NCI-H1092 treated with DMSO at 0.1 percent for 48 hours (cell line): ENCODE measurements at places on chromosomes 11 and 22.
A peak's percentile ranks its signal among the peaks of the same experiment; 100 is the strongest.

DNA sequence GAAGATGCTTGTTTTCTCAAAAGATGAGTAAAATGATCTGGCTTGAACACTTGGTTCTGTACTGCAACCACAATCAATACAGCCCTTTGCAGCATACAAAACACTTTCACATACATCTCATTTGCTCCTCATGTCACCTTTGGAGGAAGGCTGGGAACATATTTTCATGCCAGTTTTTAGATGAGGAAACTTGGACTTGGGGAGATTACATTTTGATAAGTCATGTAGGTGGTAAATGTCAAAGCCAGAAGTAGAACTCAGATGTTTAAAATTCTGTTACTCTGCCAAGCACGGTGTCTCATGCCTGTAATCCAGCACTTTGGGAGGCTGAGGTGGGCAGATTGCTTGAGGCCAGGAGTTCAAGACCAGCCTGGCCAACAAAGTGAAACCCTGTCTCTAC is 121.8 kb downstream of the MICAL2 start:
- no peak for DNase-seq

- no peak for DNase-seq
Observed at GRCh38 chr22:49331878-49332277, 495.8 kb downstream of the BRD1 start.

DNA sequence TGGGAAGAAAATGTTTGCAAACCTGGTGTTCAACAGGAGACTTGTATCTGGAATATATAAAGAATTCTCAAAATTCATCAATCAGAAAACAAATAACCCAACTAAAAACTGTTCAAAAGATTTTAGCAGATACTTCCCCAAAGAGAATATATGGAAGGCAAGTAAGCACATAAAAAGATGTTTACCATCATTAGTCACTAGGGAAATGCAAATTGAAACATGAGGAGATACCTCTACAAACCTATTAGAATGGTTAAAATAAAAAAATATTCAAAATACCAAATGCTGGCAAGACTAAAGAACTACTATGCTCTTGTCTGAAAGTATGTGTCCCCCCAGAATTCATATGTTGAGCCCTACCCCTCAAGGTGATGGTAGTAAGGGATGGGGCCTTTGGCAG is 8.6 kb downstream of the EXPH5 start:
- no peak for DNase-seq

GRCh38 chr11:46736146-46736545 is 17.1 kb downstream of the F2 start:
- DNase-seq, result no peak

DNA sequence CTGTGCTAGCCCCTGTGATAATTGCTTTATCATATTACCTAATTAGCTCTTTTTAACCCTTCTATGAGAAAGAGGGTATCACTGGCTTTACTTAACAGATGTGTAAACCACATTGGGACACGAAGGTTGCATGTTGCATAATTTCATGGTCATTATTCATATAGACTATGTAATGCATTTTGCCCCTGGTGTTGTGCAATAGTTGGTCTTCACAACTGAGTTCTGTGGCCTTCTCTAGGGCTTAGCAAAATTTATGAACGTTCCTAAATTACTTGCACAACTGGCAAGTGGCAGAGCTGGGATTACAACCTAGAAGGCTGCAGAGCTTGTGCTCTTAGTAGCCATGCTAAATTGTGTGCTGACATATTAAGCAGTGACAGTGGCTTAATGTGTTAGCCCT is 34.6 kb upstream of the PDGFD start:
- DNase-seq, result no peak

GRCh38 chr11:64843686-64844329 is 645 bp downstream of the CDC42BPG start:
- no peak for DNase-seq

DNA sequence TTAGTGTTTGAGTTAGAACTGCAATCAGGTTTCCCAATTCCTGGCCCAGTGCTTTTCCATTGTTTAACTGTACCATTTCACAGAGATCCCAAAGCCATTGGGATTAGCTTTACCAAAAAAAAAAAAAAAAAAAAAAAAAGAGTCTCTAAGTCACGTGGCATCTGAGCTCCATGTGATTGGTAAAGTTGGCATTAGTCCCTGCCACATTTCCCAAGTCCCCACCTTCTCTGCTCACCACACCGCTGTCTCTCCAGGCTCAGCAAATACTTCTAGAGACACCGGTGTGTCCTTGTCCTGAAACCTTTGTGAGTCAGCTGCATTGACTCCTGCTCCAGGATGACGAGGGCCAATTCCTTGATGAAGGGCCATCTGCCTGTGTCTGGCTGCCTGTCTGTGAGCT is 305.3 kb downstream of the KIRREL3 start:
- no peak for DNase-seq

DNA sequence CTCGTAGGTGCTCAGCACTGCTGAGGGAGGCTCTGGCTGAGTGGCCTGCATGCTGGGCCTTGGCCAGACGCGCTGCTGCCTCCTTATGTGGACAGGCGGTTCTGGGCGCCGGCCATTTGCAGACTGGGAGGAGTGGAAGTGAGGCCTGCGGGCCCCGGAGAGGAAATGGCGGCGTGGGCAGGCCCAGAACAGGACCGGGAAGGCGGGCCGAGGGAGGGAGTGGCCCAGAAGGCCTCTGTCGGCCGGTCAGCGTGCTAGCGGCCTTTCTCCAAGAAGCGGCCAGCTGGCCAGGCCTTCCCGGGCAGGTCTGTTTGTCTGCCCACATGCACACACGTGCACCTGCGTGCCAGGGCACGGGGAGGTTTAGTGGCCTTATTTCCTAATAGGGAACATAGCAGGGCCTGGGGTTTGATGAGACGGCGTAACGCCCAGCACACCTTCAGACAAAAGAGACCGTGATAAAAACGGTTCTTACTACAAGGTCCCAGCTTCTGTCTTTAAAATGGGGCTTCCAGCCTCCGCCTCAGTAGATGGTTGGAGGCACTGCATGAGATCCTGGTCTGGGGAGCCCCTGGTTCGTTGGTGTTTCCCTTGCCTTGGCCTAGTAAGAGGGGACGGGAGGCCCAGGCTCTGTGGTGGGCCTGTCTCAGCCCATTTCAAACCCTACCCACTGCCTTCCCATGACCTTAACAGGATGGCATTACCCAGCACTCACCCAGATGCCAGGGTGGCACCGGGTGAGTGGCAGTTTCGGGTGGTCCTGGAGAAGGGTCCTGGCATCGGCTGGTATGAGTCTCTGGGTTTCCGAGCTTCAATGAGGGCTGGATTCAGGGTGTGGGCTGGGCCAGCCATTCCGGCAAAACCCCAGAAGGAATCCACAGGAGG is 65.1 kb upstream of the PPARA start:
- DNase-seq, result no peak

DNA sequence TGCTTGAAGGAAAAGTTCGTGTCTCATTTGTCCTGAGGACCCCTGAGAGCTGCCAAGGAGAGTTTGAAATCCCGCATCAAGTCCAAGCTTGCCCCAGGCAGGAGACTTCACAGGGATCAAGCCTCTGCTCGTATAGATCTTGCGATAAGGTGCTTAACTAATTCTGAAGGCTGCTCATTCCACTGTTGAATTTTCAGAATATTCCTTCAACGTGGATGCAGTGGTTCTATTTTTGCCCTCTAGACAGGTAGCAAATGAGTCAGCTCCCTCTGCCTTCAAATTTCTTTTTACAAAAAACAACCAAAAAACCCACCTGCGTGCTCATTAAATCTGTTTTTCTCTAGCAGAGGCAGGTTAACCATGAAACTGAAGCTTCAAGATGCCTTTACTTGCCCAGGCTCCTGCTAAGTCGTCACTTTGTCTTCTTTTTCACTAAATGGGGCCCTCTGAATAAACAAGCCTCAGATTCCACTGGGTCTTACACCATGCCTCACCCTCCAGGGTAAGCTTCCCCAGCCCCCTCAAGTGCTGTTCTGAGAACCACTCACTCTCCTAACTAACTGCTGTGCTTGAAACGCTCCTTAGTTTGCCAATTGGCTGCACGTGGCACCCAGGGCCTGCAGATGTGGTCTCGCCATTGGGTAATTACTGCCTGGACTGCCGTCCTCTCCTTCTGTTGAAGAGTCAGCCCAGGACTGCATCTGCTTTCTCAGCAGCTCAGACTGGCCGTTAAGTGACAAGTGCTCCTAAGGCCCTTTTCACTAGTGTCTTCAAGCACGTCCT is 105.0 kb downstream of the TRPC6 start:
- no peak for DNase-seq

- no peak for DNase-seq
Observed at GRCh38 chr11:57323167-57323854, 1.4 kb downstream of the TNKS1BP1 start.

DNA sequence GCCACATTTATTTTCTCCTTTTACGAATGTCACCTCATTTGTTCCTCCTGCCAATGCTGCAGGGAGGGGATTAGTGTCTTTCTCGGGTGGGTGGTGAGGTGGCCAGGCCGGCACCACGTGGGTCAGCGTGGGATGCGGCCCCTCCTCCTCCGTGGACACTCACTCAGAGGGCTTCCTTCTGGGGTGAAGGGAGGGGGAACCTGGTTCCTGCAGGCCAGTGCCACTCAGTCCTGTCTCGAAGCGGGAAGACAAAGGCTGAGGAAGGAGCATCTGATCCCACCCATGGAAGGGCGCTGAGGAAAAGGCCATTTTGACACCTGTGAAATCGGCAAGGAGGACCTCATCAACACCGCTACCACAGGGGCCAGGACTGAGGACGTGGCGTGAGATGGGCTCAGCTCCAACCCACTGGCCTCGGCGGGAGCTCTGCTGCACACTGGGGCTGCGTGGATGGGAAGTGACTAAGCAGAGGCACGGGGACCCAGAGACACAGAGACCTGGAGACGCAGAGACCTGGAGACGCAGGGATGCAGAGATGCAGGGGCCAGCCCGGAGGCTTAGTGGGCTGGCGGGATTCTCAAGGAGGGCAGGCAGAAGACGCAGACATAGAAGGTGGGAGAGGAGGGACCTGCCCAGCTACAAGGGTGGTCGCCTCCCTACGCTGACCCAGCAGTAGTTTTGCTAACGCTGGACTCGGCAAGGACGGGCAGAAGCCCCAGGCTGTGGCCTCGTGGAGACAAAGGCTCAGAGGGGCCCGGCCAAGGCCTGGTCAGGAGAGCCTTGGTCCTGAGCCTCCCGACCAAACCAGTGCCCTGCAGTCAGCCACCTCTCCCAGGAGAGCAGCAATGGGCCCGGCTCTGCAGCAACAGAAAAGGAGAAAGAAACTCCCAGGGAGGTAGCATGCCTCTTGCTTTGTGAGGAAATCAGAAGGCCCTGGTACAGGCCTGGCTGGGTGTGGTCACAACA is 1071.2 kb downstream of the BRD1 start:
- DNase-seq, result no peak

DNA sequence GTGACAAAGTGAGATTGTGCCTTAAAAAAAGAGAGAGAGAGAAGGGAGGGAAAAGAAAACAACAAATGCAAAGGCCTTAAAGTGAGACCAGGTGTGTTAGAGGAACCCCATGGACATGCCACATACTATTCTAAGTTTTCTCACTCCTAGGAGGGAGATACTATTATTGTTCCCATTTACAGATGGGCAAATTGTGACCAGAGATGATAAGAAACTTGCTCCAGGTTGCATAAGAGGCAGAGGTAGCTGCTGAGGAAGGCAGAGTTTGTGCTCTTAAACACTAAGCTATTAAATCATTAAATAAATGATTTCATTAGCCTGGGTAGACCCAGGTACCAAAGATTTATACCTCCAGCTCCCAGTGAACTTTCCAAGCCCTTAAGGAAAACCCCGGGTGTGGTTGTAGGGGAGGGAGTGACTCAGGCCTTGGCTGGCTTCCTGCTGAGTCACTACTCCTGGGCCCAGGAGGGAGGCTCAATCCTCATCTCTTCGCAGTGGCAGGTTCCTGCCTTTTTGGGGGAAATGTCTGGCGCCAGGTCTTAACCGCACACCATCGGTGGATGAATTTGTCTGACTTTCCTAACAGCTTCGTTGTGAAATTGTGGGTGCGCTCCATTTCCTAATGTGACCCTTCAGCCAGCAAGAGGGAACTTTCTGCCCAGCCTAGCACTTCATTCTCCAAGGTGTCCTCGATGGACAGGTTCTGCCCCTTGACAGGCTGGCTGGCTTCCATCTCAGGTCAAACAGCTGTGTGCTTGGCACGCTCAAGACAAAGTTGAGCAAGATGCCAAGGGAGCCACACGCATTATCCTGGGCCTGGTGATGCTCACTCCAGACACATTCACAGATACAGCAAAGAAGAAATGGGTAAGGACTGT is 33.4 kb upstream of the PTPRJ start:
- no peak for DNase-seq

DNA sequence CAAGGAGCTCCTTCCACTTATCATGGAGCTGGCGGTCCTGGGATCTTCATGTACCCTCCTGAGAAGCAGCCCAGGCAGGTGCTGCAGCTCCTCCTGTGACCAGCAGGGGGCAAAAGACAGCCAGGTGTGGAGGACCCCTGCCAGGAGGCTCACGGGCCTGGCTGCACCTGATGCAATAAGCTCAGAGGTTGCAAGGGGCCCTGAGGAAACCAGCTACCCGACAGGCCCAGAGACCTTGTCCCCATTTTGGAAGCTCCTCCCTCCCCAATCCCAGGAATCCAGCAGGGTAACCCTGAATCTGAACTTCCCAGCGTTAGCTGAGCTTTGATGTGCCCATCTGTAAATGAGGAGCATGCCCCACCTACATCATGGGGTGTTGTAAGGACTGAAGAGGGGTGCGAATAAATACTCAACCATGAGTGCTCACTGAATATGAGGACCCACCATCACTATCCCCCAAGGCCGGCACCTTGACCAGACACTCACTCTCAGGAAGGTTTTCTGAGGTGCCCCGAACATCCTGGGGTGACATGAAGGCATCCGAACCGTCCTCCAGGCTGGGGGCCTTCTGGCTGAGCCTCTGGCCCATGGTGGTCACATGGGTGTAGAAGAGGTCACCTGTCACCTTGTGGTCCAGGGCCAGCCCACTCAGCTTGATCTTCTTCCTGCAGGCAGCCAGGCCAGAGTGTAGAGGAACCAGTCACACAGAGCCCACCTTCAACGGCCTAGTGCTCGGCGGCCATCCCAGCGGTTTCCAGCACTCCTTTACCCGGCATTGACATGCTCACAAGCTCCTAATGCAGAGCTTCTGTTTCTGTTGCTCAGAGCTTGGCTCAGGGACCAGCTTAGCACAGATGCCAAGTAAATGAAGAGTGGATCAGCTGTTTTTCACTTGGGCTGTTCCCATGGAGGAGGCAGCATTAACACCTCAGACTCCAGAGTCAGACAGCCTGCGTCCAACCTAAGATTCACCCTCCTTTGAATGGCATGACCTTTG is 21.7 kb downstream of the SLC43A1 start:
- DNase-seq, result peak; percentile 41

GRCh38 chr11:27472398-27473016 is at the start of gene LGR4:
Gene LGR4 (minus strand): TSS chr11:27472790. CDS start chr11:27472302, 488 bp downstream.
- peak; percentile 99 for DNase-seq
